ENCODE measurements at places on chromosomes 5 and 9. TPM values are rescaled to one million over a fixed set of nuclear protein-coding genes. Genes with fewer than 3 reads are reported as not detected.

GRCh38 chr5:130885691-130886090 is 279.4 kb downstream of the HINT1 start:
- DNase-seq = no peak

DNA sequence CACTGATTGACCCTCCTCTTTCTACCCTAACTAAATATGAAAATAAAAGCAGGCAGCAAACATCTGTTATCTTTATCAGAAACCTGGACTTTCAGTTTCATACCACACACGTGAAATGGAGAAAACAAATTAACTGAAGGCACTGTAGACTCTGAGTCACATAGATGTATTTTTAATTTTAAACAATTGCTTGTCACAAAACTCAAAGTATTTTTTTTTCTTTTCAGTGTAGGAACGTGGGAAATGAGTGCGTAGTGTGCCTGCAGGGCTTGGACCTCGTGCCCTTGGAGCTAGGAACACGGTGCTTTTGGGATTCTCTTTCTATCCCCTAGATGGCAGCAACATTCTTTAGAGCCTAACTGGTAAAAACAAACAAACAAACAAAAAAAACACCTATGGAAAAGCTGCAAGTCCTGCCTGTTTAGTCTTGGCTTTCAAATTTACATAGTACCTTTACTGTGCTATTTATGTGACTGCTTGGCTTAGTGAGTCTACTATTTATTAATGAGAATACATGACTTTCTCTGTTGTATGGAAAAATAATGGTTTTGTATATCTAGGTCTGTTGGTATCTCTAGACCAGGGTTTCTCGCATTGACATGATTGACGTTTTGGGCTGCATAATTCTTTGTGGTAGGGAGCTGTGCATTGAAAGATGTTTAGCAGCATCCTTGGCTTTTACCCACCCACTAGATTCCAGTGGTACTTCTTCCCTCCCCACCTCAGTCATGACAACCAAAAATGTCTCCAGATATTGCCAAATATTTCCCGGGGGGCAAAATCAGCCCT is 16.8 kb upstream of the ACTBL2 start:
- DNase-seq = peak; percentile 28

CCNO gene
- total RNA-seq = 0.89 TPM

FREM1 gene
- total RNA-seq = 0.37 TPM

- peak; percentile 98 for DNase-seq
Observed at GRCh38 chr5:173707392-173707791, 90.9 kb upstream of the BOD1 start.

GRCh38 chr9:3957306-3957705 is 342.6 kb downstream of the GLIS3 start:
- no peak for DNase-seq

DNA sequence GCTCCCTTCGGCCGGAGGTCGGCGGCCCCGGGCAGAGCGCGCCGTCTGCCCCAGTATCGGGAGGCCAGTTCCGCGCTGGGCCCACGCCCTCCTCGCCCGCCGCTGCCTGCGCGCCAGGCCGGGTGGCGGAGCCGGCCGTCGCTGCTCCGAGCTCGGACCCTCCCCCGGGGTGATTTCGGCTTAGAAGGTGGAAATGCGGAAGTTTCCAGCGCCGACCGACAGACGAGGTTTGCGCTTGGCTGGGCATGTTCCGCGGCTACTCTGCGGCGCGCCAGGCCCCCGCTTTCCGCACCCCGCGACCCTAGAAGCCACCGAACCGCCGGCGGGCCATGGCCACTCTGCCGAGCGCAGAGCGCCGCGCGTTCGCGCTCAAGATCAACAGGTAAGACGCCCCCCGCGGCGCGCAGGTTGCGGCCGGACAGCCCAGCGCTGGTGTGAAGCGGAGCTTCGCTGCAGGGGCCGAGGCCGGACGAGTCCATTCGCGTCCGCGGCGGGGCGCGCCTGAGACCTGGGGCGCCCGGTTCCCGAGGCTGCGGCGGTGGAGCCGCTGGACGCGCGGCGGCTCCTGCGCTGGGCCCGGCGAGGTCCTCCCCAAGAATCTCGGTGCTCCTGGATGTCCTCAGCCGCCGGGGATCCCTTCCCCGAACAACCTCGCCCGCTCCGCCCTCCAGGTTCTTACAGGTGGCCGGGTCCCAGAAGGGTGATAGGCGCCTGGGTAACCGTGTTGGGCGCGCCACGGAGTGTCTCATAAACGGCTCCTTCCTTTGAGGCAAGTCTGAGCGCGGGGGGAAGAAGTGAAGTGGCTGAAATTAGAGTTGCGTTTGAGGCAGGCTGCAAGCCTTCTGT is at the start of gene DOCK8:
Gene DOCK8 (plus strand): TSS at position 218 of the 846 bp plus-strand sequence. CDS start 112 bp downstream, at position 330.
- peak; percentile 15 for DNase-seq

PCDH1 gene
- 3.8 TPM for total RNA-seq

PRDM9 gene
- total RNA-seq = not detected

- DNase-seq = no peak
Observed at GRCh38 chr5:64742411-64742810, 26.1 kb downstream of the SREK1IP1 start.

DNA sequence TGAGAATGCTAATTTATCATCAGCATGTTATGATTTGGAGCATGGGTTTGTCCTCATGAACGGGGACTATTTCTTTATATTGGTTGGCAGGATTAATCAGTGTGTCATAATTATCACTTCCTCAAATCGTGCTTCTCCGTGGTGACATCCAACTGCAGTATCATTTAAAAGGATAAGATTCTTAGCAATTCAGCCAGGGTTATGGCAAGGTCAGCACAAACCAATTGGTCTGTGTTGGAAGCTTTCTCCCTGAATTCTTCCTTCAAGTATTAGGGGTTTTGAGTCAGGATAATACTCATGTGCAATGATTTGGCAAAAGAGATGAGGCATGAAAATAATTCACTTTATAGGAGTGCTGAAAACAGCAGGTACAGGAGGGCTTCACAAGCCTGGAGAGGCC is 5.5 kb upstream of the CAMLG start:
- no peak for DNase-seq

RAD23B gene
- total RNA-seq = 169 TPM

GRCh38 chr5:59317023-59317773 is 576.3 kb downstream of the PDE4D start:
- DNase-seq = peak; percentile 32

- DNase-seq = peak; percentile 27
Observed at GRCh38 chr5:150261231-150261630, 28.3 kb downstream of the CAMK2A start.

GRCh38 chr5:180599590-180599914 is 8.3 kb upstream of the SCGB3A1 start:
- no peak for DNase-seq

DNA sequence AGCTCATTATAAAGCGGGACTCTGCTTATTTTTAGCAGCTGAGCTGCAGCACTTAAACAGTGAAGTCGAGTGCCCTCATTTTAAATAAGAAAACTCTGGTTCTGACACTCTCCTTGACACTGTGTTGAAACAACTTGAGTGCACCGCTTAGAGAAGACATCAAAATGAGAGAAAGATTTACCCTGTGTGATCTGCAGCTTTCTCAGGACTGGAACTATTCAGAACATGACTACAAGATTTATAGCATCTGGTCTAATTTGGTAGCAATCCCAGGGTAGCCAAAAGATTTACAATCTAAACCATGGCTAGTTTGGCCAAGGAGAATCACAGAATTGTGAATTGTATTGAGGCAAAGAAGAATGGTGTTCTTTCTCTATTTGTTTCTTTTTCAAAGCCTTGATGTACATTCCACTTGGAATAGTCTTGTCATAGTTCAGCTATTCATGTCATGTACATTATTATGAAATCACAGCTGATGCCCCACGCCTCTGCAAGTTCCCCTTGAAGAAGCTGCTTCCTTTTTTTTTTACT is 38.7 kb downstream of the PLEKHG4B start:
- no peak for DNase-seq

- DNase-seq = no peak
Observed at GRCh38 chr5:168443533-168443932, 42.7 kb upstream of the RARS1 start.

CCIN gene
- total RNA-seq = 0.36 TPM

PITX1 gene
- total RNA-seq = 217 TPM

GRCh38 chr5:74285675-74286280 is 354.8 kb downstream of the ENC1 start:
- DNase-seq = no peak

DNA sequence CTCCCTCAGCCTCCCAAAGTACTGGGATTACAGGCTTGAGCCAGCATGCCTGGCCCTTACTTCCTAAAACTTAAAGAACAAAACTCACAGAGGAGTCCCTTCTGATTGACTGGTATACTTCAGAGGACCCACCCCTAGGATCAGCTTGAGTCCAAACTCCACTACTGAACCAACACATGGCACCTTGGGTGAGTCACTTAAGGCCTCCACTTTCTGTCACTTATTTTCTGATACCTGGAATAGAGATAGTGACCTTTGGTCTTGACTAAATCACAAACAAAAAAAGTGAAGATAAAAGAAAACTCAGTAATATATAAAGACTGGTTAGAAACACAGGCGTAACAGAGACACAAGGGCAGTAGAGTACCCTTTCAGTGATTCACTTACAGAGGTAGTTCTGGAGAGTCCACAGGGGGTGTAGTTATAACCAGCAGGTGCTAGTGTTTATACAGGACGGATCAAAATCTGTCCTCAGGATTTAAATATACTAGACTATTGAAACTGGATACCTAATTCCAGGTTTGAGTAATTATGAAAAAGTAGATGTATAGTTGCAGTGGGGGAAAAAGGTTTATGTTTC is 274.3 kb upstream of the ANKRD55 start:
- no peak for DNase-seq

RFX3 gene
- 0.72 TPM for total RNA-seq

DNA sequence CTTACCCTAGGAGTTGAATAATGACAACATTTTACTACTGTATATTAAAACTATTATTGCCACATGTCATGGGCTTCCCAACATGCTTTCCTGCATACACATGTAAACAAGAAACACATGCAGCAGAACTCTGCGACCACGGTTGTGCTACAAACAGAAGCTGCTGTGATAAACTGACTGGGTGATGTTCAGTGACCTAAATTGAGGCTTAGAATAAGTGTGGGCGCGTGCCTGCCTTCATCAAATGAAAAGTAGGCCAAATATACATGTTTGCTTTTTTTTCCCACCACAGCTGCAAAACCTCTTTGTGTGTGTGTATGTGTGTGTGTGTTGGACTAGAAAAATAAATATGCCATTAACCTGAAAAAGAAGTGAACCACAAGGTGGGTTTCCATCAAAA is 1202.1 kb downstream of the PTPRD start:
- DNase-seq = no peak
